ENCODE measurements at places on chromosomes 12 and 14.

DNA sequence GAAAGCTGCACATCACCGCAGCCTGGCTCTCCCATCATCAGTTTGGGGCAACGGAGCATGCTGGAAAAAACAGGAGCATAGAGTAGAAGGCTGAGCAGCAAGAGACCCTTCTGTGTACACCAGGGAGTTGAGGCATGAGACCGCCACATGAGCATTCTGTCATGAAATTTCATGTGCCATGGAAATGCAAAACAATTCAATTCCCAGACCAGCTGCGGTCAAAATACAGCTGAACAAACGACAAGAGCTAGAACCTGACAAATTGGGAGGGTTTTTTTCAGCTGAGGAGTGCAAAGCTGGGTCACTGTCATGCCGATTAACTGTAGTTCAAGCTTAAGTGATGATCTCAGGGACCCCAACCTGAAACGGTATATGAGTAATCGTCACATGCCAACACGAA lies 37.1 kb downstream of the TMEM30B start:
- no peak for DNase-seq

DNA sequence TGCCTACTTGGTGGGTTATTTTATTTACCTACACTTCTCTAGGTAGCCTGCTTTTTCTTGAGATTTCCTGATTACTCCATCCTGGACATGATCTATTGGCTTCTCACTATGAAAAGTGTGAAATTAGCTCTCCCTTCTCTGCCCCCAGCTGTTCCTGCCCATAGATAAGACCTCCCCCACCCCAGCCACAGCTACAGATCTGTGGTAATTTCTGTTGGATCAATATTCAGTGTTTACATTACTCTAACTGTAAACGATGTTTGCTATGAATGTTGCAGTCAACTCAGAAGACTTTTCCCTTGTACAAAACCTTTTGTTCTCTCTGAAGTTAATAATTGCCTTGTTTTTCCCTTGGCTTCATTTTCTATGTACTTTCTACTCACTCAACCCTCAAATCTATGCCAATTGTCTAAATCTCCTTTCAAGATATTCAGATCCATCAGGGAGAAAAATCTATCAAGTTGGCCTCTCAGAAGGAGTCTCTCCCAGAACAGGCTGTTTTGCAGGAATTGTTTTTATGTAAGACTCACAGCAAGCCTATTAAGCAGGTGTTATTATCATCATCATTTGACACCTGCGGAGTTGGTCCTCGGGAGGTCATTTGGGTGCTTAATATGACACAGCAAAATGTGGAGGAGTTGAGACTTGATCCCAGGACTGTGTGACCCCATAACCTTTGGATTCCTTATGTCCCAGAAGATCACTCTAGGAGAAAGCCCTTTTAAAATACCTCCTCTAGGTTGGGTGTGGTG lies 227.4 kb downstream of the SUDS3 start:
- DNase-seq, result no peak

- DNase-seq, result peak; percentile 45
Observed at GRCh38 chr12:8644345-8645248, 18.0 kb downstream of the MFAP5 start.

GRCh38 chr12:81874166-81874565 lies 115.0 kb upstream of the PPFIA2 start:
- no peak for DNase-seq

- no peak for DNase-seq
Observed at GRCh38 chr12:120546050-120546386, 11.9 kb downstream of the RNF10 start.

DNA sequence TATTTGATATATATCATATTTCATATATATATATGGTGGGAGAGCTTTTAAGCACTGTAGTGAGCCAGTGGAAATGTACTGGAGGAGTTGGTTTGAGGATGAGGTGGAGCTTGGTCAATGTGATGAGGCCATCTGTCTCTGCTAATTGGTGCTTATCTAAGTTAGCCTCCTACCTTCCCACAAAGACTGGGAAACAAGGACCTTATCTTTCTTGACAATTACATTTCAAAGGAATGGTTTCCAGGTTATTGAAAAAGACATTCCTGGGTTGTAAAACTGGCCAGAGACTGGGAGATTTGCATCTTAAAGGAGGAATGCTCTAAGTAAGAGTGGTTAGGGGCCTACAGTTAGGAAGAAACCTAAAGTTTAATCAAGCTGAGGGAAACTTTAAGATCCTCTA lies 212.8 kb upstream of the SYT1 start:
- DNase-seq, result no peak

GRCh38 chr12:111685322-111685810 lies 390 bp downstream of the BRAP start:
- DNase-seq, result no peak

DNA sequence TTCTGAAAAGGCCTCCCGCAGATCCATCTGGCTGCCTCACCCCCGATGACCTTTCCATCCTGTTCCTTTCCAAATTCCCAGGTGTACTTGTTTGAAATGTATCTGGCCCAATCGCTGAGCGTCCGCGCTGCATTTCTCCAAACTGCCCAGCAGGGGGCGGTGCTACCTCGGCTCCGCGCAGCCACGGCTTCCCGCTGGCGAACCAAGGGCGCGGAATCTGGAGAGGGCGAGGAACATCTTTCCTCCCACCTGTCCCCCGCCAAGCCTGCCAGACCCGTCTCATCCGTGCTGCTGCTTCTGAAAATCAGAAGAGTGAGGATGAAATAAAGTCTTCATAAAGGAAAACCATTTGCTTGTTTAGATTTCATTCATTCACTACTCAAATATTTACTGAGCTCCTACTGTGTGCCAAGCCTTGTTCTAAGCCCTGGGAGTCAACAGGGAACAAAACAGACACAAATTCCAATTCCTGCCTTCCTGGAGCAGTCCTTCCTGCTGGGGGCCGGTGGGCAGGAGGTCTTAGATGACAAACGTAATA lies 16.8 kb upstream of the MYL2 start:
- DNase-seq, result peak; percentile 71

DNA sequence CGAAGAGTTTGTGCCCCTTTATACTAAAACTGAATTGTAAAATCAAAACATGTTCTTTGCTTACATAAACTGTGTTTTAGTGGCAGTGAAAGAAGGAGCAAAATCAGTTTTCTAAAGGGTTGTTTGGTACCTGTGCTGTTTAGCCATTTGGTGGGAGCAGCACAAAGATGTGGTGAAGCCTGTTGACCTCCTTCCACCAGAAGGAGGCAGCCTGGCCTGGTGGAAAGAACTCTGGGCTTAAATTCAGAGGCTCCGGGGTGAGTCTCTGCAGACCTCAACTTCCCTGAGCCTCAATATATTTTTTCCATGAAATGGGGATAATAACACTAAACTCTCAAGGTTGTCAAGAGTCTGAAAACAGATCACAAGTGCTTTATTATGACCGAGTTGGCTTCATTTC lies 502.5 kb downstream of the VRK1 start:
- peak; percentile 25 for DNase-seq

GRCh38 chr14:70651522-70651921 lies 9.8 kb downstream of the TTC9 start:
- DNase-seq, result no peak
